Smooth muscle cell of the pulmonary artery (primary cell): ENCODE measurements at places on chromosomes 1 and 21. TPM values are rescaled to one million over a fixed set of nuclear protein-coding genes. Genes with fewer than 3 reads are reported as not detected.

DISC1 gene
- total RNA-seq = 4.8 and 5.5 TPM in 2 replicates

PDC gene
- total RNA-seq = 0.07 TPM in 1 of 2 replicates, not detected in the other

AMPD1 gene
- not detected in 2 replicates for total RNA-seq

ZMYND12 gene
- total RNA-seq = 1.3 and 1.9 TPM in 2 replicates

SELL gene
- total RNA-seq = 0.39 TPM in 1 of 2 replicates, not detected in the other

TCP10L gene
- 0.26 and 0.65 TPM in 2 replicates for total RNA-seq

TTLL10 gene
- not detected in 2 replicates for total RNA-seq

SAMD13 gene
- 0.36 and 0.52 TPM in 2 replicates for total RNA-seq

TMEM269 gene
- 0.03 and 0.07 TPM in 2 replicates for total RNA-seq
